Activated T-helper 1 cell treated with anti-CD3 and anti-CD28 coated beads, Interleukin-12 subunit alpha, Interleukin-12 subunit beta, Interleukin-2, Interleukin-4 antibody, amounts not matched to agents 30 ng/mL and 10 ng/mL and 1 ng/mL, durations not matched to agents 14 hours and 24 hours and 36 hours (primary cell): ENCODE measurements at places on chromosomes 2 and 18.

DNA sequence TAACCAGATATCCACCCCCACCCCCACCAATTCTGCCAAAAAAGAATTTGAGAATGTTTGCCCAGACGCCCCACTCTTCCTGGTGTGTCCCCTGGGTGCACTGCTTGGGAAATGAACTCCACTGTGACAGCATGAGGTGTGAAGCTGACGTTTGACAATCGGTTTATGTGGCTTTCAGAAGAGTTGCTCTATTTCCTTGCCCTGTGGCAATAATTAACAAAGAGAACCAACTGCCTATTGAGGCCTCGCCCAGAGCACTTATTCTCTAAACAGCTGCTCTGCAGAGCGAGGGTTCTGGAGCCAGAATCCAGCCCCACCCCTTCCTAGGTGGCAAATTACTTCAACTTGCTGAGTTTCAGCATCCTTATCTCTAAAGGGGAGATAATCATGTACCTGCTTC is 115.8 kb upstream of the SIX3 start:
- no peak overlapping the region for H3K27ac ChIP-seq
- no peak overlapping the region for H3K4me3 ChIP-seq
- H3K4me1 ChIP-seq, result no peaks in the 10 kb centered on the region
- no peaks in the 10 kb centered on the region for H3K36me3 ChIP-seq

DNA sequence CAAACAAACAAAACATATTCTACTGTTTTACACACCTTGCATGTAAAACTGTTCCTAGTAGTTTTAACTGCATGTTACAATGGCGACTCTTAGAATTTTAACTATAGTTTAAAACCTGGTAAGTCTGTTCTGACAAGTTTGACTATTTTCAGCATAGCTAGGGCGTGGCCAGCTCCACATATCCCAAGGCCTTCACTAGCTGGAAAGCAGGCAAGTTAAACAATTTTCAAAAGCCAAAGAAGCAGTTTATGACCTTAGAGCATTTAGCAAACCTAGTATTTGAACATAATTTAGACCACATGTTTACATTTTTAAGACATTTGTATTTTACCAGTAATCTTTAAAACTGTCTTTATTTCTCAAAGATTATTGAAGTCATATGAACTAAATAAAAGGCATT is 402.8 kb upstream of the SYT4 start:
- no peaks in the 10 kb centered on the region for H3K36me3 ChIP-seq
- DNase-seq, result no peak
- H3K27ac ChIP-seq, result no peak overlapping the region
- no peaks in the 10 kb centered on the region for H3K27me3 ChIP-seq

DNA sequence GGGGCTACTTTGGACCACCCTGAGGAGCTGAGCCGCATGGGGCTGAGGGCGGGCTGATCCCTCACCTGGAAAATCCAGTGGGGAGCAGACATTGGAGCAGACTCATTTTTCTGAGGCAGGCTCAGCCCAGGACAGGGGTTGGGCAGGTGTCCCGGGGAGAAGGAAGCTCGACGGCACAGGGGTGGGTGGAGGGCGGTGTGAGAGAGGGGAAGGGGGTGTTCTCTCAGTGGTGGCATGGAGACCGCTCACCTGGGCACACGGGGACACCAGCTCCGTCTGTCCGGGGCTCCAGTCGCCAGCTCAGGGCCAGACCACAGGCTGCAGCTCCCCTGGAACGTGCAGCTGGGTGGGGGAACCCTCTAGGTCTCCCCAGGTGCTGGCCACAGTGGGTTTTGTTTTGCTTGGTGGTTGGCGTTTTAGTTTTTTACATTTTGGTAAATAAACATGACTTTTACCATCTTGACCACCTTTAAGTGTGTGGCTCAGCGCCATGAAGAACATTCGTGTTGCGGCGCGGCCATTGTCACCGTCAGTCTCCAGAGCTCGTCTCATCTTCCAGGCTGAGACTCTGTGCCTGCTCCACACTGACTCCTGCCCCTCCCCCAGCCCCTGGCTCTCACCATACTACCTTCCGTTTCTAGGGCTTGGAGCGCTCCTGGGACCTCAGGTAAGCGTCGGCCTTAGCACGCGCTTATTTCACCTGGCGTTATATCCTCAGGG is 4.3 kb upstream of the MAB21L4 start:
- no peak overlapping the region for H3K4me3 ChIP-seq
- no peaks in the 10 kb centered on the region for H3K27me3 ChIP-seq
- no peaks in the 10 kb centered on the region for H3K4me1 ChIP-seq
- H3K27ac ChIP-seq, result no peak overlapping the region
- H3K36me3 ChIP-seq, result no peaks in the 10 kb centered on the region
- no peak for DNase-seq

DNA sequence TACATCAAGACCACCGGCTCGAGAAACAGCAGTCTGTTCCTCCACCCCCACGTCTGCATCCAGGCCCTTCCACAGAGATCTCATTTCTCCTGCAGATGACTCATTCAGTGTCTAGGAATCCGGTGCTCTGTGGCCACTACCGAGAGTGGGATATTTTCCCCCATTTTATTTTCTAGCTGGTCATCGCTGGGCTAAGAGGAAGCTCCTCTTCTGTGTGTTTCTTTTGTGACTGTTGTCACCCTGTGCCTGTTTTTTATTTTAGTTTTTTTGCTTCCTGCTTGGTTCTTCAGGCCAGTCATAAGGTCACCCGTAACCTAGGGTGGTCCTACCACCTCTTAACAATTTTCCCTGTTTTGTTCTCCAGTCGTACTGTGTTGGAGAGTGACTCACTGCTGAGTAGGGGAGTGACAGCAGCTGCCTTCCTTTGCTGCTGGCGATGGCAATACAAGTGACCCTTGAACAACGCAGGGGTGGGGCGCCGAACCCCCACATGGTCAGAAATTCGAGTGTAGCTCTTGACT is 6.7 kb downstream of the RAMP1 start:
- H3K4me1 ChIP-seq, result peaks cover 24% of the 10 kb centered on the region
- peaks cover 41% of the 10 kb centered on the region for H3K27me3 ChIP-seq
- H3K36me3 ChIP-seq, result peaks cover 4% of the 10 kb centered on the region
- no peak for DNase-seq
- no peak overlapping the region for H3K4me3 ChIP-seq
- H3K27ac ChIP-seq, result no peak overlapping the region
